ENCODE measurements at places on chromosomes 1 and 21.

GRCh38 chr1:187762118-187762517 is 933.4 kb downstream of the PLA2G4A start:
- no peak for DNase-seq

GRCh38 chr1:151259351-151259750 is 4.8 kb downstream of the PSMD4 start:
- DNase-seq: no peak

- DNase-seq: no peak
These were observed 32.6 kb downstream of the TRIM67 start for GRCh38 chr1:231194476-231194842.

DNA sequence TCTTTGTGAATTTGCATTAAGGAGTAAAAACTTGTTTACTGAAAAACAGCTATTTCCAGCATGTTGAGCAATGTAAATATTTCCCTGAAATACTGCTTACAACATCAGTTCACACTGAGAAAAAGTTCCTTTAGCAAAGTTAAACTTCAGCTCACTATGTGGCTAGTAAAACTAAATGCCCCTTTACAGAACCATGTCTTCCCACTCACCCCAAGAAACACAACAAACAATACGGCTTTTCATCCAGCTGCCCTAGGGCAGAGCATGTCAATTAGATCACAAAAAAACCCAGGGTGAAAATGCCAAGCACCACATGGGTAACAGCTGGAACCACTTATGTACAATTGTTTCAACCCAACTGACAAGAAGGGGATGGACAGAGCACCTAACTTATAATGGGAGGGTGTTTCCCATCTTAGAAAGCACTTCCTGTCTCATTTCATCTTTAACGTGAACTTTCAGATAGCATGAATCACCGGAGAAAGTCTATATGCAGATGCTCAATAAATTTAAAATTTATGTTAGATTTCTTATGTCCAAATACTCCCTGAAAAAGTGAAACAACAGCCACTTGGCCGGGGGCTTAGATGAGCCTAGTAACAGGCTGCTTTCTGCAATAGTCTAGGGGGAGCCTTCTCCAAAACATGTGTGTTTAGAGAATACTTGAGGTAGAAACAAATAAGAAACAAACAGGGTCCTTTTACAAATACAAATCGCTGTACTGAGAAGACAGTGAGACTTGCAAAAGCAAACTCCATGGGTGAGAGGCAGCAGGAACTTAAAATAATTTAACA is 6.6 kb downstream of the NID1 start:
- DNase-seq: no peak
